Kasumi-1 (cell line): ENCODE measurements at places on chromosomes 4 and X.

- DNase-seq = no peak
These were observed 148.6 kb upstream of the CNKSR2 start for GRCh38 chrX:21225643-21226042.

GRCh38 chrX:69324851-69325250 lies 159.6 kb upstream of the PJA1 start:
- DNase-seq = no peak

GRCh38 chr4:37727635-37728034 lies 41.5 kb upstream of the RELL1 start:
- no peak for DNase-seq

- peak; percentile 70 for DNase-seq
These were observed 675.4 kb downstream of the RAPGEF2 start for GRCh38 chr4:159778298-159778697.

DNA sequence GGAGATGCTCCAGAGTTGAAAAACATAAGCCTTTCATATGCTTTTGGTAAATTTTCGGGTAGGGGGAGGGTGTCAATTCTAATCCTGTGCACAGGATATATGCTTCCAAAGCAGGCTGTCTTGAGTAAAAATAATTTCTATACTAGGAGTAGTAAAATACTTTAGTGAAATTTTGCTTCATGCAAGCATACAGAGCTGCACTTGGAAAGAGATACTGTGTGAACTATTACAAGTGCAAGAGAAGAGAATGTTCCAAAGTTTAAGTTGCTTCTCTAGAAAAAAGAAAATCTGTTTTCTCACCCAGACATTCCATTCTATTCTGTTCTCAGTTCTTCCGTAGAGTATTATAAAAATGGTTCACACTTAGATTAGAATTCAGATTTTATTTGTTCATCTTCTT lies 324.6 kb upstream of the AADAT start:
- DNase-seq = no peak

DNA sequence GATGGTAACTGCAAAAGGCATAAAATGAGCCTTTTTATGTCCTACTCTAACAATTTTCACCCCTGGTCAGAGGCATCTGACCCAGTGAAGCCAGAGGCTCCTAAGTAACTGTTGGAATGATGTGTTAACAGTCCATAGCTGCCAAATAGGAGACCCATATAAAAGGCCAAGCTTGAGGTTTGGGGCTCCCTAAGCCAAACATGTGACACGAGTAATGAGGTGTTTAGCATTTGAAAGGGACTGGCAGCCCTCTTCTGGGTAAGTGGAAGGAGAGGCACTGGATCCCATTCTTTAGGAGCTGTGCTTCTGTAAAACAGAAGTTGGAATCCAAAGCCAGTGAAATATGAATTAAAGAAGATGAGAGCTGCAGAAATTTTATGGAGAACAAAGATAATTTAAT lies 100.6 kb upstream of the PNPLA4 start:
- DNase-seq = no peak

GRCh38 chr4:1767770-1768366 lies 25.2 kb upstream of the FGFR3 start:
- peak; percentile 56 for DNase-seq

- no peak for DNase-seq
These were observed 2210.5 kb downstream of the PCDH7 start for GRCh38 chr4:32930700-32931099.

DNA sequence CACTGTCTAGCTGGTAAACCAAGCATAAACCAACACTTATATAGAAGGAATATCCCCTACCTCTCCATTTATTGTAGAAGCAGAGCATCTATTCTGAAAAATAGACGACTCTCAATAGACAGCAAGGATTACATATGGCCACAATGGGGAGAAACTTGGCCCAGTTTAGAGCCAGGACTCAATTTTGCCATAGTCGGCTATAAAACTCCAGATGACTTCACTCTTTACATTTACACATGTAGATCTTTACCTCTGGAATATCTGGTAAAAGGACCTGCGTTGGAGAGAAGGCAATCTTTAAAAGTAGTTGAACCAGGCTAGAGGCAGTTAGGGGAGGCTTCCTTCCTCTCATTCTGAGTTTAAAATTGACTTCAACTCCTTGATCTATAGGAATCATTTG lies 77.3 kb downstream of the HMGB2 start:
- peak; percentile 6 for DNase-seq

DNA sequence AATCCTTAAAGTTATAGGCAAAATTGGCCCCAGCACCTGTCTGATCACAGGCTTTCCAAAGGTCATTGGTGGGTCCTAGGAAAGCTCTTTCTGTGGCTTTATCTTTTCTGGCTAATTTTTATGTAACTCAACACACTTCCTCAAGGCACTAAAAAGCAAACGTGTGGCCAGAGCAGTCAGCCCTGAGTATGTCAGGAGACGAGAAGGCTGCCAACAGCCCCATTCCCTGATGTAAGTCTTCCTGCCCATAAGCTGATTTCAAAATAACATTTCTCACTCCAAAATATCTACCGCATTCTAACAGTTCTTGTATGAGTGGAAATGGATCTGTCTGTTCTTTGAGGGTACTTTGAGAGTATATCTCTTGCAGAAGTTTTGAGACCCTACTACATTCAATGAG lies 25.5 kb upstream of the FUNDC1 start:
- DNase-seq = peak; percentile 7

DNA sequence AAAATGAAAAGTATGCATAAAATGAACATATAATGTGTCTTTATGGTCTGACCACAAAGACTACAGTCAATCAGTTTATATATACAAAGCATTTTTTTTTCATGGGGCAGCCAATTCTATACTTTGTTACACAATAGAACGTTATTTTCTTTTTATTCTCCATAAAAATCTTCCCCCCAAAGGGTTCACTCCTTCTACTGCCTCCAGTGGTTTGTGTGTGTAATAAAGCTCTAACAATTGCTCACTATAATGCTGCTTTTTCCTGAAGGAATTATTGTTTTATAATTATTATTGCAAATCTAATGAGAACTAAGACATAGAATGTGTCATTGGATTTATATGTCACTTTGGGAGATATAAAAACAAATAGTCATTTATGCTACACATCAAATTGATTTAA lies 664.1 kb upstream of the PABPC4L start:
- no peak for DNase-seq

GRCh38 chr4:107279733-107280132 lies 243.6 kb upstream of the DKK2 start:
- DNase-seq = no peak

DNA sequence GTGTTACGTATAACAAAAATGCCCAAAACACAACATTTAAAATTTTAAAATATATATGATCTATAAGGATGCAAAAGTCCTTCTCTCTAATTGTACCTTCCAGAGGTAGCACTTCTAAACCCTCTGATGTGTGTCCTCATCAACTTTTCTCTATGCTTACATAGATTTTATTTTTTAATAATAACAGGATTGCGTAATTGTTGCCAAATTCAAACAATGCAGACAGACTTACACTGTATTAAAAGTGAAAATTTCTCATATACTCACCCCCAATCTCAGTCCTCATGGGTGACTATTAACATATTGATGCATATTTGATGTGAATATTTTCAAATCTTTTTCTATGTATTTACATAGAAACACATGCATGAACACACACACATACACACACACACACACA lies 144.0 kb downstream of the RBMX2 start:
- no peak for DNase-seq

GRCh38 chr4:38516190-38516589 lies 147.8 kb upstream of the KLF3 start:
- no peak for DNase-seq
